ENCODE measurements at places on chromosomes 5 and 9. TPM values are rescaled to one million over a fixed set of nuclear protein-coding genes. Genes with fewer than 3 reads are reported as not detected.

DNA sequence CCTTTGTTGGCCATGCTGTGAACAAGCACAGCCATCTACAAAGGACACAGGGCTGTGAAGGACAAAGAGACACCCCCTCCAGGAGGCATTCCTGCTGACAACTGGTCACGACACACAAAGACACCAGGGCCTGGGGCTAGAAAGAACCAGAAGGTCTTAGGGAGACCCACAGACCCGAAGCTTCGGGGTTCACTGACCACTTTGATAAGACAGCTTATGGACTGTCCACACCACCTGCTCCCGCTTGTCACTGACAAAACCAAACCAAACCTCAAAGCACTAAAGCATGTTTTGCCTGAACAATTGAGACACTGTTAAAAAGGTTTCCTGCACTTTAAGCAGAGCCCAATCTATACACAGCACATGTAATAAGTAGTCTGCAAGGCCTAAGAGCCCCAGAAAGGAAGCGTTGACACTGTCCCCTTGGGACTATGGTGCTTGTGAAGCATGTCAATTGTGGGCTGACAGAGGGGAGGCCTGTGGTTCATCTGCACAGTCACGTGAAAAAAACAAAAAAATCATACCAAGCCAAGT, 185.0 kb downstream of the GAPVD1 start:
- no peak for DNase-seq

DNA sequence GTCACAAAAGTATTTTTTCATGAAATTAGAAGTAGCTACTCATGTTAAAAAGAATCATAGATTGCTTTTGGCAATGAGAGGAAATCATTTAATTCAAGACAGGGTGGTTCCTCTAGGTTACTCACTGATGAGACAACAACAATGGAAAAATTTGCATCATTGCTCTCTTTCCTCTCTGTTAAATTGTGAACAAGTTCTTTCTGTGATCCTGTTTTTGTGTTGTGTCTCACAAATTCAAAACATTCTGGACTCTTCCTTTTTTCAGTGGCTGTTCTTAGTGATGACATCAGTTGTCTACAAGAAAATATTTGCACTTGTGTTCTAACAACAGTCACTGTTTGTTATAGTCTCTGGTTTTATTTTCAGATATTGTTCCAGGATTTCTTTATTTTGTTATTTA, 95.3 kb downstream of the XRCC4 start:
- DNase-seq: no peak

DNA sequence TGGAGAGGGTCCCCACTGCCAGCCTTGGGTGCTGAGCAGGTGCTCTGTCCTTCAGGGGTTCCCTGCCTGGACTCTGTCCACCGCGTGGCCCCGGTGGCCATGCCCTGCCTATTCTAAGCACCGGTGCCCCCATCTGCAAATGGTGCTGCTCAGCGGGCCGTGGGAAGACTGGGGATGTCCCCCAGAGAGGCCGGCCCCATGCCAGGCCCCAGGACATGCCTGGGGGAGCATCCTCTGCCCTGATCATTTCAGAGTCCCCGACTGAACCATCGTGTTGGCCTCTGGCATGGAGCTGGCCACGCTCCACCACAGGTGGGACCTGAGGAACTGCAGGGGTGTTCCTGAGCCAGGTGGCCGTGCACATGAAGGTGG, 64.7 kb downstream of the RXRA start:
- no peak for DNase-seq

DNA sequence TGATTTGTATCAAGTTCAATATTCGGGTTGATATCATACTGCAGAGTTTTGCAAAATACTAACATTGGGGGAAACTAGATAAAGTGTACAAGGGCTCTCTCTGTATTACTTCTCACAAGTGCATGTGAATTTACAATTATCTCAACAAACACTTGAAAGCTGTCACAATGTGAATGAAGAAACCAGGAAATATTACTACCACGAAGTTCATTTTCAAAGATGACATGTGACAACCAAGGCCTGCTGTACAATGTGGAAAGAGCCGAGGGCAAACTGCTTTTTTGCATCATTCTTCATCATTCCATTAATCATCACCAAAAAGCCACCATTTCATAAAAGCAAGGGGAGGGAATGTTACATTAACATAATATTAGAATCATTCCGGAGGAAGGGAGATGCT, 310.0 kb downstream of the GLIS3 start:
- DNase-seq: no peak

DNA sequence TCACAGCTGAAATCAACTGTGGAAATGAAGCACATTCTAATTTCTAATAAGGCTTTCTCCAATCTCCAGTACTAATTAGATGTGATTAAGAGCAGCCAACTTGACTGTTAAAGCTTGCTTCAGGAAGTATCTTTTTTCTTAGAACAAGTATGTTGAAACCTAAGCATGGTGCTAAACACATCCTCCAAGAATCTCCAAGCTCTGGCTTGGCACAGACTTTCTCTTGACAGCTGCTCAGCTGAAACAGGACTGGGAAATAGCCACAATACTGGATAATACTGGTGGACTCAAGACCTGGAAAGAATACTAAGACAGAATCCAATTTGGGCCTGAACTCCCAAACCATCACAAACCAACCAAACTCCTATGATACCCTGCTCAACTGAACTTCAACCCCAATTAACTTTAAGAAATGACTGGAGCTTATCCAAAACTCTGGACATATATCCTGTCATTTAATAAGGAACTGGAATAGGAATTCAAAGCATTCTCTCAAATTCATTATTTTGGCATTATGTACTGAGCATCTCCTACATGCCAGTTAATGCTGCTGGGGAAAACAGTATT, 16.2 kb downstream of the PRKAA1 start:
- DNase-seq: no peak

- no peak for DNase-seq
Observed at GRCh38 chr5:4053136-4053535, 457.5 kb downstream of the IRX1 start.

GRCh38 chr9:125997196-125997823, 250.1 kb downstream of the PBX3 start:
- DNase-seq: no peak

DNA sequence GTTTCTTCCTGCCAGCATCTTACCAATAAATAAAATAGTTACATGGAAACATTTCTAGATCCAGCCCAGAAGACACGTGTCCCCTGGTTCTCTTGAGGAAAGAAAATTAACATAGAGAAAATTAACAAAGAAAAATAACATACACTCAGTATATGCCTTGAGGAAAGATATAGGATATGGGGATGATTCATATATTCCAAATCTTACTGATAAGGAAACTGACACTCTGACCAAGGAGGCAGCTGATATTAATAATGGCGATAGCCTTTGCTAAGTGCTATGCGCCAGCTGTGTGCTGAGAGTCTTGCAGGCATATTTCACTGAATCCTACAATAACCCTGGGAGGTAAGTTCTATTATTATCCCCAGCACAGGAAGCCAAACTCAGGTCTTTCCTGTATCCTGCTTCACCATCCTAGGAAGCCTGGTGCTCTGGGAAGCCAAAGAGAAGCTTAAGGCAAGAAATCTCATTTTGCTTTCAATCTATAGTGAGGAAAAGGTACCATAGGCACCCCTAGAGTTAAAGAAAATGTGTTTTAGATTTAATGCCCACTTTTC, 302.7 kb upstream of the NREP start:
- no peak for DNase-seq

GRCh38 chr5:17723876-17724275, 89.6 kb downstream of the TAF11L14 start:
- DNase-seq: no peak

DNA sequence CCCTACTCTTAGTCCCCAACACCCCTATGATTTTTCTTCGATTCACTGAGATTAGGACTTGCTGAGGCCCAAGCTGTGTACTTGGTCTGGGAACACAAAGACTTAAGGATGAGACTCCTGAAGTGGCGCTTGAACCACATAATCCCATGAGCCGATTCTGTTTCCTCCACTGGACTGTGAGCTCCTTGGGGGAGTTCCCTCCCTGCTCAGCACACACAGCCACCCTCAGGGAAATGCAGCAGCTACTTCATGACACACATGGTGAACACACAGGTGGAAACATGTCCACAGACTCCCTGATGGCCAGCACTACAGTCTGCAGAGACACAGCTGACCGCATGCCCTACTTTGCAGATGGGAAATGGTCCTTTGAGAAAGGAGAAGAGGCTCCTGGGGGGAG, 101.1 kb downstream of the C5orf15 start:
- no peak for DNase-seq

GRCh38 chr5:72005671-72006070, 101.6 kb upstream of the MAP1B start:
- no peak for DNase-seq

DNA sequence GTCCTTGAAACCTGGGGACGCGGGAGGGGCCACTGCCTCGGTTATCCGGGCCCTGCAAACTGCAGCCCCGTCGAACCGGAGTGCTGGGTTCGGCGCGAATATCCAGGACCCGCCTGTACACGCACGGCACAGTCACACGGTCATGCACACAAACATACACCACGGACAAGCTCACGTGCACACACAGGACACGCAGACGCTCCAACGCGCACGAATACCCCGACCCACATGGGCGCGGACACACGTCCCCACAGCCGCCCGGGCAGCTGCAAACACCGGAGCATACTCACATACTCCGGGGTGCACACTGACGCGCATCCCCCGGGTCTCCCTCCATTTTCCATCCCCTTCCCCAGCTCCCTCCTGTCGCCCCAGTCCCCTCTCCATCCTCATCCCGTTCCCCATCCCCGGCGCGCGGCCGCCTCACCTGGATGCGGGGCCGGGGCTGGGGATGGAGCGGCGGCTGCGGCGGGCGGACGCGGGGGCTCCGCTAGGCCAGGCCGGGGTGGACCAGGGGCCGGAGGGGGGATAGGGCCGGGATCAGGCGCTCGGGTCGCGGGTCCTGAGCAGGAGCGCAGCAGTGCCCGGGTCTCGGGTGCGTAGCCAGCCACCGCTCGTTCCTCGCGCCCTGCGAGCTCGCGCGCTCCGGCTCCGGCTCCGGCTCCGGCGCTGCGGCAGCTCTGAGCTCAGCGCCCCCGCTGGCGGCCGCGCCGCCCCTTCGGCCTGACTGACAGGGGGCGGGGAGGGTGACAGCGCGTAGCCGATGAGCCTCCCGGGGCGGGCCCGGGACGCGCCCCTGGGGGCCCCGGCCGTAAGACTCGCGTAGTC, at the start of the genes EIF4E1B and SNCB:
Gene EIF4E1B, plus strand, starts transcription at position 823 of the 828 bp plus-strand sequence. CDS start 12,113 bp downstream, outside the sequence.
Gene SNCB, minus strand, starts transcription at position 682 of the 828 bp plus-strand sequence. CDS start 880 bp downstream, outside the sequence.
- peak; percentile 84 for DNase-seq

DNA sequence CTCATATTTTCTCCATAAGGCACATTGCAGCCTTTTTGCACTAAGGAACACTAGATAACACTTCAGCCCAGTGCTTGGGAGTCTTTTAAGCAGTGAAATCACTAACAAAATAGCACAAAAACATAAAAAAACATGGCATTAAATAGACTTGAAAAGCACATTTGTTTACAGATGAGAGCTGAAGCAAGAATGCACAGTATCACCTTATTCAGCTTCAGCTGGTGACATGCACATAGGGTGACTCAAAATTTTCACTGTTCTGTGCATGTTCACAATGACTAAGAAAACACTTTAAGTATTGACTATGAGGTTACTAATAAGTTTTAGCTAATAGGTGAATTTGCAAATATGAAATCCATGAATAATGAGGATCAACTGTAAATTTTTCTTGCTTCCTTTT, 293.9 kb upstream of the TARS1 start:
- no peak for DNase-seq

DNA sequence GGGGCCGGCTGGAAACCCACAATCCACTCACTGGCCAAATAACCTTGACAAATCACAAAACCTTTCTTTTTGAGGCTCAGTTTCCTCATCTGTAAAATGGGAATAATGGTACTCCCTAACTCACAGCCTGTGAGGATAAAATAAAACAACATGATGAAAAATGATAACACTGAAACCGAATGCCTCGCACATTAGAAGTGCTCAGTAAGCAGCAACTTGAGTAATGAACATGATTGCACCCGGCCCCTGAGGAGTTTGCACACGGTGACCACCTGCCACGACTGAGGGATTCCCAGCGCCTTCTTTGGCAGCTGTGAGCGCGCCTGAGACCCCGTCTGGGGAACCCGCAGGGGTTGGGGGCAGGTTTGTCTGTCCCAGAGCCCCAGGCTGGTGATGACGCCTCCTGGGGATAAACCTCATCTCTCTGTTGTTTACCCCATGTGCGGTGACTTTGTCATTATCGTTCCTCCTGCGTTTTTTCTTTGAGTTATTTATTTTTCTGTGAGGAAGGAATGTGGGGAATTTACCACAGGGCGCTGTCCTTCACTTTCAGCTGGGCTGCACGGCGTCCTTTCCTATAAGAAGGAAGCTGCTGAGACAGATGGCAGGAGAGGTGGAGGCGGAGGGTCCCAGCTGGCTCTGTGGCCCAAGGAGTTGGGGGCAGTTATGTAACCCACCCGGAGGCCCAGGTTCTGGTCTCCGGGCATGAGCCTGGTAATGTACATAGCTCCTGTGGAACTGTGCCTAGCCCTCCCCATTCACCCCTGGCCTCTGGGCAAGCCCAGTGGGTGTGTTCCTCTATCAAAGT, 3.0 kb upstream of the SYNPO start:
- DNase-seq: no peak

GRCh38 chr5:115126303-115126702, 43.4 kb downstream of the TRIM36 start:
- no peak for DNase-seq

DNA sequence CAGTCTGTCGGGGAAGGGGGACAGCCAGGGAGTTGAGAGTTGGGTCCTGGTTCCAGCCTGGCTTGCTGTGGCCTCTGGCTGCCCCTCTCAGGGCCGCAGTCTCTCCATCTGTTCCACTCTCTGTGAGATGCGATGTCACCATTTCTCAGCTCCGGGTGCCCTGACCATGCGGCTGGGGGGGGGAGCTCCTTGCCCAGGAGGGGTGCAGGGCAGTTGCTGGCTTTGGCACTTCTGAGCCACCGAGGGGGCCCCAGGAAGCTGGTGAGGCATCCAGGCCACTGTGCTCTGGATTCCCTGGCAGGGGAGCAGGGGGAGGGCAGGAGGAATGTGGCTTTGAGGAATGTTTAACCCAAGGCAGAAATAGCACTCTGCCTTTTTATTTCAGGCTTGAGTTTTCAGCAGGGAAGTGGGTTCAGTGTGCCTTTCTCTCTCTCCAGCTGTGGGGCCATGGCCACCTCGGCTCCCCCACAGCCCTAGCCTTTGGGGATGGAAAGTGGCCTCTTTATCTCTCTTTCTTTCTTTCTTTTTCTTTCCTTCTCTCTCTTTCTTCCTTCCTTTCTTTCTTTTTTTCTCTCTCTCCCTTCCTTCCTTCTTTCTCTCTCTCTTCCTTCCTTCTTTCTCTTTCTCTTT, 11.0 kb downstream of the NCS1 start:
- no peak for DNase-seq

DNA sequence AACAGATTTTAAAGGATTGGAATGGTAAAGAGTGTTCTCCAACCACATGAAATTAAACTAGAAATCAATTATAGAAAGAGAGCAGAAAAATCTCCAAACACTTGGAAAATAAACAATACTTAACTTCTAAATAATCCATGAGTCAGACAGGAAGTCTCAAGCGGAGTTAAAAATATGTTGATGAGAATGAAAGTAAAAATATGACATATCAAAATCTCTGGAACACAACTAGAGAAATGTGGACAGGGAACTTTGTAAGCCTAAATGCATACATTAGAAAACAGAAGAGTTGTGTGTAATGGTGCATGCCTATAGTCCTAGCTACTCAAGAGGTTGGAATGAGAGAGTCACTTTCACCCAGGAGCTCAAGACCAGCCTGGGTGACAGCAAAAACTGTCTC, 47.9 kb upstream of the ZNF618 start:
- DNase-seq: no peak

Gene SLC6A3
- 0.46 TPM for total RNA-seq

Gene KCTD16
- 0.10 TPM for total RNA-seq

Gene ZNF300
- total RNA-seq: 15.2 TPM

Gene IFNE
- not detected for total RNA-seq

Gene DCTN4
- total RNA-seq: 42.5 TPM

Gene MAT2B
- total RNA-seq: 65.2 TPM

Gene BTNL9
- 0.89 TPM for total RNA-seq

Gene ORM2
- 0.90 TPM for total RNA-seq

Gene WNK2
- total RNA-seq: 87.2 TPM

Data from H1 (cell line).